ENCODE measurements at places on chromosomes 11 and 22.

DNA sequence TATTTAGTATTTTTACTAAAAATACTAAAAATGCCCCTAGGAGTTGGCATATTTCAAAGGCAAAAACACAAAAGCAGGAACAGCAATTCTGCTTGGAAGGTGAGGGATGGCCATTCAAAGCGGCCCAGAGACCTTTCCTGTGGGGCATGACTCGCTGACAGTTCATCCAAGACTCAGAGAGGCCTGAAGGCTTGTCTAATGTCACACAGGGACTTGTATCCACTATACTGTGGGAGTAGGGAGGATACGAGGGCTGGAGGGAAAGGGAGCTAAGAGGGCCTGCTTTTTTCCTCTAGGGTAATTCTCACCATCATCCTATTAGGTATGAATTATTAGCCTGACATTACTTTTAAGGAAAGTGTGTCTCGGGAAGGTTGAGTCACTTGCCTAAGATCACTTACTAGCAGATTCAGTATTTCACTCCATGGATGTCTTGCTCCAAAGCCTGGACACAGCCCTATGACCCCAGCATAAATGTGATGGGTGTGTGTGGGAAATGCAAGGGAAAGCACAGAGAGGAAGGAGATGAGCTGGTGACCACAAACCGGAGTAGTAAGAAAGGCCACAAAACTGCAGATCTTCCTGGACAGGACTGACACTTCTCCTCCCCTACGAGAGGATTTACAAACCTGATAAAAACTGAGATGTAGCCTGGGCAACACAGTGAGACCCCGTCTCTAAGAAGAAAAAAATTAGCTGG is 16.7 kb upstream of the UCP3 start:
- DNase-seq = no peak

DNA sequence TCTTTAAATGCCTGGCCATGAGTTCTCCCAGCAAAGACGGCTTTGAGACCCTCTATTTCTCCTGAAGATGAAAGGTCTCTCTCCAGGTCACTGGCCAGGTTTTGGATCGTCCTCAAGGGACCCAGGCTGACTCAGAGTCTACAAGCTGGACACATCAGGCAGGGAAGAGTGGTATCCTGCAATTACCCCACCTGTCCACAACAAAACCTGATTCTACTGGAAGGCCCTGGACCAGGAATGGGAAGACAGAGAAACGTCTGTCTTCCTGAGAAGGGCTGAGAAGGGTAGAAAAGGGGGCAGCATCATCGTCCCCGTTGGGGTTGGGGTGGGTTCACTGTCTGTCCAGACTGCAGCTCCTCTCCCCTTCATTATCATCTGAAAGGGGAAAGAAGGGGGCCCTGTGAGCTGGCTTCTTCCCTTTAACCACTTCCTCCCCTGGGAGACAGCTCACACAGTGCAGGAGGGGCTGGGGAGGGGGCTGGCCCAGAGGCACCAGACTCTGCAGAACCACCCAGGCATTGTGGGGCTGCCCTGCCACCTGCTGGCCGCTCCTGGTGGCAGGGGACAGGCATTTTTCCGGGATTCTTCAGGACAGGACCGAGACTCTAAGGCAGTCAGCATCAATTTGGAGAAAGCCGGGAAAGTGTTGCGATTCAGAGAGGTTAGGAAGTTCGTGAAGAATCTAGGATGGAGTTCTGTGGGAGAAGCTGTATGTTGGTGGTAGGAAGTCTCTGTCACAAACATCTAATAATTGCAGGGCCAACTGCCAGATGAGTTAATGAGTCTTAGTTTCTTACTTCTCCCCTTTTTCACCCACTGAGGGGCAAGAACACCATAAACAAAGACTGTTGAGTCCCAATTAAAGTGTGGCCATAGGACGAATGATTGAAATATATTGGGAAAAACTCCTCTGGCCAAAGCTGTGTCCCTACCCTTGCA is 57.6 kb downstream of the SYN3 start:
- DNase-seq = no peak

GRCh38 chr11:2670541-2671100 is 29.2 kb downstream of the KCNQ1OT1 start:
- no peak for DNase-seq

DNA sequence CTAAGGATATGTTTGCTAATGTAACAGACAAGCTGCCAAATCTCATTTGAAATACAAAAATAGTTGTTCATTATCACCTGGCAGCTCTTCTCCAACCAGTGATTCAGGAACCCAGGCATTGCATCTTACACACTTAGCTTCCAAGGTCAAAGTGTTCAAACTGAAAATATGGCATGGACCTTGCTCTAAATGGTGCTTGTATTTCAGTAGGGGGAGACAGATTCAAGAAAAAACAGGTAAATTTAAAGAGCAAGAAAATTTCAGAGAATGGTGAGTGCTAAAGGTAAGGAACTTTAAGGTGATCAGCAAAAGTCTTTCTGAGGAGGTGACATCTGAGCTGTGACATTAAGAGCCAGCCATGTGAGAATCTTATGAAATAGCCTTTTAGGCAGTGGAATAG is 82.8 kb upstream of the E2F8 start:
- no peak for DNase-seq

GRCh38 chr11:94673386-94673785 is 94.8 kb upstream of the AMOTL1 start:
- DNase-seq = no peak

DNA sequence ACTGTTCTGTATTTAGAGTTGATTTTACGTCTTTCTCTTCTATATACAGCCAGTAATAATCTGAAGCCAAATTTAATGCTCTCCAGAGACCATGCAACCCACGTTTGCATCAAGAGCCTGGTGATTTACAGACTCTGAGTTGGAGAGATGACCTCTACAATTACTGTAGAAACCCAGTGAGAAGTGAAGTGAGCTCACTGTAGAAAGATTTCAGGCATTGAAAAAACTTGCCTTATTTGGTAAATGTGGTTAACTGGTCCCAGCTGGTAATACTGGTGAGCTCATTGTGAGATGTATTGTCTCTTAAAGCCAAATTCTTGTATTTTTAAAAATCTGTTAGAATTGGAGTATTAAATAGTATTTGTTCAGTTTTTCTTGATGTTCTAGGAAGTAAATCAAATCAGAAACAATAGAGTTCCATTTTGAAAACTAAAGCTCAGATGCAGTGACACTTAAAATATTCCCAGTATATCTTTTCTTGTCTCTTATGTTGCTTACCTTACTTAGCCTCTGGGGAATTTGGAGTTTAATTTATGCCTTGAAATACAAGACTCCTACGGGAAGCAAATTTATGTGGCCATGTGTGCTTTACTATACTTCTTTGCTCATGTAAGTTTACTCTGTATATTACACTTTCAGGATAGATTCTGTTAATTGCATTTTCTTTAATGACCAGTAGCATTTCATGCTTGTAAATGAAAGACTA is 189.9 kb downstream of the ARHGAP42 start:
- no peak for DNase-seq

DNA sequence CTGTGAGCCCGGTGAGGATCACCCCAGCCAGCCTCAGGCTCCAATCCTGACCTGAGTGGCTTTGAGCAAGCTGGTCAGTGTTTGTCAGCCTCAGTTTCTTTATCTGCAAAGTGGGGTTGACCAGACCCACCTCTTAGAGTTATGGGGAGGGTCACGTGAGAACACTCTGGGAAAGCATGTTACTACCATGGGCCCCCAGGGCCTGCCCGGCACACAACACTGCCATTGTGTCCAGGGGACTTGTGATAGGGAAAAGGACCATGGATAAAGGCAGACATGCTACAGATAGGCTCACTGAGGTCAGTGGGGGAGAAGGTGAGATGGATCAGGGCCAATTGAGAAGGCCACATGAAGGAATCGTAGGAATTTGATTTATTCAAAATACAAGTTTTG is 32.1 kb upstream of the SUSD2 start:
- DNase-seq = no peak

GRCh38 chr11:83702796-83703195 is 416.6 kb upstream of the CCDC90B start:
- DNase-seq = no peak

DNA sequence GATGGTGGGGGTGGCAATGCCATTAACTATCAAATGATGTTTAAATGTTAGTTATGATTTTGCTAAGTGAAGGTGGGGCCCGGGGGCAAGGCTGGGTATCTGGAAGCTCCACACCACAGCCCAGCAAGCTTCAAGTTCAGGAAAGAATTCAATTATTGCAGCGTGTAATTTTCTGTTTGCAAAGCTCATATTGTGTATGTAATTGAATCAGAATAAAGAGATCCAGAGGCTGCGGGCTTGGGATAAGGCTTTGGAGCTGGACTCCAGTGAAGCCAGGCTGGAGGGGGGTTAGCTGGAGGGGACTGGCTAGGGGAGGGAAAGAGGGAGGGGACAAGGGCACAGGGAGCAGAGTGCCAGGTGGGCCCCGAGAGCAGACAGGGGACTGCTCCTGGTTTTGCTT is 557.1 kb upstream of the CADM1 start:
- no peak for DNase-seq

GRCh38 chr11:83014951-83015350 is 56.7 kb downstream of the RAB30 start:
- DNase-seq = no peak

DNA sequence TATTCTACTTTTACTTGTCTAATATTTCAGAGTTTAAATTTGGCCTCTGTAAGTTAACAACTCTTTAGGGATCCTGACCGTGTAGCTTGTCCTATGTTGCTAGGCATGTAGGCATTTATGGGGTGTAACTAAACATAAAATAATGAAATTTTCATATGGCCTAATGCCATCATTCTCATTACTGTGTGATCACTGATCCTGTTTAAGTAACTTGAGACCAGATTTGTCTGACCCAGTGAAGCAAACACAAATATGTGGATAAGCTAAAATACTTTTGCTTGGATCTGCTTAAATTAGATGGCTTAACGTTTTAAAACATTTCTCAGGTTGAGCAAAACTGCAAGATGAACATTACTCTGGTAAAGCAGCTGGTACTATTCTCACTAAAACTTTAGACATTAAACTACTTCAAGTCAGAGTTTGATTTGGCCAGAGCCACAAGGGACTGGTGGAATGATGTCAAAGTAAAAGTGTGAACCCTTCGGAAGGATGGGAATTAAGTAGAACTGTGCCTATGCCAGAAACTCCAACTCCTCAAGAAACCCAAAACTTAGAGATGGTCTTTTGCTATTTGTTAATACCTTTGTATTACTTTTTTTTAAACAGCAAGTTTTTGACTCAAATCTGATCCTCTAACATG is 12.5 kb downstream of the QSER1 start:
- DNase-seq = no peak

GRCh38 chr11:117816151-117816741 is 8.3 kb downstream of the FXYD2 start:
- no peak for DNase-seq

- no peak for DNase-seq
Measured at GRCh38 chr11:18618342-18619025, 15.7 kb downstream of the SPTY2D1 start.

GRCh38 chr11:5279471-5280090 is 9.8 kb upstream of the HBE1 start:
- DNase-seq = no peak

DNA sequence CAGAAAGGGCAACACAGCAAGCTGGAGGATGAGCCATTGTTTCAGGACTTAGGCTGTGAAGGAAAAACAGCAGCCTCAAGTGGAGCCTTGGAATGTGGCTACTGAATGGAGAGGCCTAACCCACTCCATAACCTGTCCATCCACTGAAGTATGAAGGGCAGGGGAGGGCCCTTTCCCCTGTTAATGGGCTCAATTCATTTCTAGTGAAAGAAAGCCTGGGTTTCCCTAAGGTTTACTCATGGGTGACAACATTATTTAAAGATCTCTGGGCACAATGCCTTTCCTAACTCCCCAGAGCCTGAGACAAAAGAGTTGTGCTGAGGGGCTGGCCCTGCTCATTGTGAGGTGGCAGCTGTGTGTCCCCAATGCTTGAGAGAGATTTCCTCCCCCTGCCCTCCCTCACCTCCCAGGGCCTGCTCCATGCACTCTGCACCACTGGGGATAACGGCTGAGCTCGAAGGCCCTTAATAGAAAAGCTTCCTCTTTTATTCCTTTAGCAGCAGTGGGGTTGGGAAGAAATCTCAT is 83.8 kb downstream of the ME3 start:
- DNase-seq = no peak

GRCh38 chr22:39388261-39389011 is 11.1 kb upstream of the TAB1 start:
- DNase-seq = peak; percentile 67

DNA sequence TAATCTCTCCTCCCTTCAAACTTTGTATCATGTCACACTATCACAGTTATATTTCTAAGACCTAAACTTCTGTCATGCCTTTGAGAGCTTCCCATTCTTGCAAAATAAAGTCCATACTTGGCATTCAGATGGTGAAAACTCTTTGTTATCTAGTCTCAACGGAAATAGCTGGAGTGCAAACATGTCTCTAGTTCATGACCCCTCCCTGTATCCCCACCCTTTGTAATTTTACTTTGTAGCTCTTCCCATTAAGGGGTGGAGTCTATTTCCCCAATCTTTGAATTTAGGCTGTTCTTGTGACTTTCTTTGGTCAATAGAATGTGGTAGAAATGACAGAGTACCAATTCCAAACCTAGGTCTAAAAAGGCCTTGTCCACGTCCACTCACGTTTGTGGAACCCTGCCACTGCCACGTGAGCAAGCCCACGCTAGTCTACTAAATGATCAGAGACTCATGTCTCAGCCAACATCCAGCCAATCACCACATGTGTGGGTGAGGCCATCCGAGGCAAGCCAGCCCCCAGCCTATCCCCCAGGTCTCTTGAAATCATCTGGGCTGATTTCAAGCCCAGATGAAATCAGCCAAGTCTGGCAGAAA is 23.4 kb downstream of the SLN start:
- DNase-seq = no peak

GRCh38 chr11:47775240-47775869 is 8.2 kb upstream of the FNBP4 start:
- DNase-seq = no peak

DNA sequence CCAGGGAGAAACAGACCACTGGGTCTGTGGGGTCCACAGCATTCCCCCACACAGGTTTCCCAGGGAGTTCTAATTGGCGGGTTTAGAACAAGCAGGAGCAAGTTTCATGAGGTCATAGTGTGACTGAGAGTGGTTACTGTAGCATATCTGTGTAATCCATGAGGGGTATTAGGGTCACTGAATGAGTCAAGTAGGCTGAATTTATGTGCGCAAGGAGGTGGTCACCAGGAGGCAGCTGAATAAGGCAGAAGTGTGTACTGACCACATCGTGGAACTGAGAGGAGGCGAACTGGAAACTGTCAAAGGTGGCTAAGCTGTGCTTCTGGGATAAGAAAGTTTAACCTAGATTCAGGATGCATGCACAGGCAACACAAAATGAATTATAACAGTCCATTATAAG is 876.0 kb downstream of the METTL15 start:
- no peak for DNase-seq

DNA sequence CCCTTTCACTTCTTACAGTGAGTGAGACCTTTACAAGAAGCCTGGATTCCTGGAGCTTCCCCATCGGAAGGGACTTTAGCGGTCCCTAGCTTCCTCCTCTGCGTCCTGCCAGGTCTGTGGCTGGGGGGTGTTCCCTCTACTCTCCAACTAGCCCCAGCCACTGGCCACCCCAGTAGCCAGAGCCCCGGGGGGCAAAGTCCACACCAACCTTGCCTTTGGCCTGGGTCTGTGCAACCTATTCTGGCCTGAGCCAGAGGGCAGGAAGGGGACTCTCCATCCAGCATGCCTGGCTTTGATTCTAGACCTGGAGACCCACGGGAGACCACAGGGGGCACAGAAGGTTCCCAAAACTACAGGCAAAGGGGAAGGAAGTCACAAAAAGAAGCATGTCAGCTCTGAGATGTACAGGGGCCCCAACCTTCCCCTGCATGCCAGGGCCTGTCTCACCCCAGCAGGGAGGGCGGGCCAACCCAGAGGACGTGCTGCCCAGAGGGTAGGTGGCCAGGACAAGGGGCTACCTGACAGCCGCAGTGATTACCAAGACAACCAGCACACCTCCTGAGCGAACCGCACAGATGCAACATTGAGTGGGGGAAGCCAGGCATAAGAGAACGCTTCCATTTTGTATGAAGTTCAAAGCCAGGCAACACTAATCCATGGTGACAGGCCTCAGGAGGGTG is 52.4 kb downstream of the DSCAML1 start:
- no peak for DNase-seq

All from activated CD4-positive, CD25-positive, alpha-beta regulatory T cell (primary cell).